HS-27A (cell line): ENCODE measurements at places on chromosomes 4 and X.

DNA sequence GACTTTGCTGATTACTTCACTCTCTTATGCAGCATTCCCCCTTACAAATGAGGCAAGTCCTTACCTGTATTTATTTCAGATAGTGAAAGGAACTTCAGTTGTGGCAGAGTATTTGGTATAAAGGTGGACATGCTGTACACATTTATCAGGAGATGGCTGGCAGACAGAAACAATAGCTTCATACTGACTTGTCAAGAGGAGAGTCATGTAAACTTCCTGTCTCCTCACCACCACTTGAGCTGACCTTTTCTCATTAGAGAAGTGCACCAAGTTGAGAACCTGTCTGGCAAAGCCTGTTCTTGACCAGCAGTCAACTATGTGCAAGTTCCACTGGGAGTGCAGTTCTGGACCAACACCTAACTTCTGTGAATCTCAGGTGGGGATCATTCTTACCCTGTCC lies 80.8 kb downstream of the LARP1B start:
- no peak for DNase-seq

DNA sequence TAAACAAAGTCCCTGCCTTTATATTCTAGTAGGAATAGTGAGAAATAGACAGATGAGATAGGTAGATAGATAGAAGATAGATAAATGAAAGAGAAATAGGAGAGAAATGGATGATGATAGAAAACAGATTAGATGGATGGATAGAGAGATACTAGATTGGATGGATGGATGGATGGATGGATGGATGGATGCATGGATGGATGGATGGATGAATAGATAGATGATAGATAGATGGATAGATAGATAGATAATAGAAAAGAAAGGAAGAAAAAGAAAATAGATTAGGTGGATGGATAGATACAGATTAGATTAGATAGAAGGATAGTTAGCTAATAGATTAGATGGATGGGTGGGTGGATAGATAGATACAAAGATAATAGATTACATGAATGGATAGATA lies 33.2 kb upstream of the WDR17 start:
- DNase-seq, result no peak

DNA sequence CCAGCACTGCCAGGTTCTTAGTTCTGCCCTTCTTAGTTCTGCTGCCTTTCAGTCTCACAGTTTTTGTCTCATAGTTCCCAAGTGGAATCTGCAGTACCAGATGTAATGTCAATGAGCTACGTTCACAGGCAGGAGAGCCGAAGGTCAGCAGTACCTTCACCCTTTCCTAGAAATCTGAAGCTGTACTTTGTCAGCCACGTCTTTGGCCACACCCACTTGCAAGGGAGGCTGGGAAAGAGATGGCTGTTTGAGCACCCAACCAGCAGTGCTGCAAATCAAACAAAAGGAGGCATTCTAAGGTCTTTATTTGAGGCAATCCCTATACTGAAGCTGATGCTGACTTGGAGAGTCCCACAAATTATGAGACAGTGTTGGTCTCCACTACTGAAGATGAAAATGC lies 199.1 kb upstream of the NPY2R start:
- DNase-seq, result no peak

- no peak for DNase-seq
Observed at GRCh38 chrX:45783002-45783401, 582.3 kb upstream of the DIPK2B start.

- DNase-seq, result no peak
Observed at GRCh38 chr4:38275331-38276100, 315.3 kb downstream of the PTTG2 start.

DNA sequence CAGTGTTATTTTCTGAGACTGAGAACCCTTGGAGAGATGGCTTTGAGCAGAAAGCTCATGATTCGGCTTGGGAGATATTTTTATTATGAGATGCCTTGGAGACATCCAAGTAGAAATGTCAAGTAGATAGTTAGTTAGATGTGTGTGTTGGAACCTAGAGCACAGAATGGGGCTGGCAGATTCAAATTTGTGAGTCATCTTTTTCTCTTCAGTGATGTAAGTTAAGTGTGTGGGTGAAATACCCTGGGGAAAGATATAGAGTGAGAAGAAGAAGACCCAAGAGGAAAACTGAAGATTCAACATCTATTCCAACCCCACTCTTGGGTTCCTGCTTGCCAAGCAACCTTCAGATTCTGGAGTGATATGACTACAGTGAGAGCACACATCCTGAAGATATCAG lies 580.8 kb upstream of the AMOT start:
- no peak for DNase-seq

DNA sequence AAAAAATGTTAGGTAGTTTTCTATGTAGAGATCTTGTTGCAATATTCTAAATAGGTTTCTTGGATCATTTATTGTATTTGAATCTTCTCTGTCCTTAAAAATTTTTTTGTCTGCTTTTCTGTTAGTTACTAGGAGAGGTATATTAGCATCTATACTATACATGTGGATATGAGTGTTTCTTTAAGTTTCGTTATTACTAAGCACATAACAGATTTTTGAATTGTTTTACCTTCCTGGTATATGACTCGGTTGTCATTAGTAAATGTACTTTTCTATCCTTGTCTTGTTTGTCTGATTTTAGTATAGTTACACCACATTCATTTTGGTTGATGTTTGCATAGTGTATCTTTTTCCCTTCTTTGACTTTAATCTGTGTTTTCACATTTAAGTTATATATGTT lies 20.2 kb downstream of the PYURF start:
- DNase-seq, result no peak

DNA sequence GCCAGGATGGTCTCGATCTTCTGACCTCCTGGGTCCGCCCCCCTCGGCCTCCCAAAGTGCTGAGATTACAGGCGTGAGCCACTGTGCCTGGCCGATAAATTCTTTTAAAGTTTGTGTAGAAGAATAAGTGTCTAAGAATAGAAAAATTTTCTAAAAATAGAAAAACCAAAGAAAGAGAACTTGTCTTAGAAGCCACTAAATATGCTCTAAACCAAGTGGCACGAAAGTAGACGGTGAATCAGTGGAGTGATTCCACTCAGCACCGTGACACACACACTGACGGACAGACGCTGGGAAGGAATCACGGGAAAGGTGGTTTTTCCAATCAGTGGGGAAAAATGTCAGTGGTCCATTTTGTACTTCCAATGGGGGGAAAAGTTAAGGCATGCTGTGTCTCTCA lies 72.7 kb upstream of the PSAPL1 start:
- no peak for DNase-seq

GRCh38 chr4:24091639-24092233 lies 201.9 kb upstream of the PPARGC1A start:
- DNase-seq, result no peak
